Fibroblast of the aortic adventitia (primary cell): ENCODE measurements at places on chromosomes 5 and 9. TPM values are rescaled to one million over a fixed set of nuclear protein-coding genes. Genes with fewer than 3 reads are reported as not detected.

- DNase-seq: no peak
Measured at GRCh38 chr9:97577051-97577450, 56.1 kb downstream of the TSTD2 start.

GRCh38 chr9:34496149-34496712 lies 26.6 kb downstream of the ENHO start:
- DNase-seq: peak; percentile 59

Gene EIF4E1B
- not detected in 2 replicates for total RNA-seq

Gene TMEM252
- total RNA-seq: not detected in 2 replicates

DNA sequence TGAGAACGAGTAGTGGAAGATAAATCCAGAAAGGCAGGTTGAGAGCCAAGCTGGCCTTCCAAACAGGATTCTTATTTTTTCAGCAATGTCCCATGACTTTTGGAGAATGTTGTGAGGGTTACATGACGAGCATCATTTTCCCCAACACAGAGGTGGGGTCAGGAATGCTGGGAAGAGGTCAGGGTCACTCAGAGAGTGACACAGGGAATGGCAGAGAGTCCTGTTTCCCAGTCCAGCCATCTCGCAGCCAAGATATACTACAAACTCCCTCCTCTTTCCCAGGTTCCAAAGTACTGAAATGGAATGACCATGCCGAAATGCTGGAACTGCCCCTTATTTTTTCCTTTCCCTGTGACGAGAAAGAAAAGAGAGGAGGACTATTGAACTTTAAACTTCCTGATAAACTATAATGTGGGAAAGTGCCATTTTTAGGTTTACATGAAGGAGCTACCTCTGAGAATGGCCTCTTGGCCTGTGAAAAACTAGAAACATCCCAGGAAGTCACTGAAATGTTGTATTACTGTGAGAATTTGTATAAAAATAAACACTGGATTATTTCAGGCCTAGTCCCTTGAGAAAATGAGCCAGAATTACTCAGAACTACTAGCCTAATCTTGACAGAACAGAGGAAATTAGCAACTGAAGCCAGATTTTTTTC lies 420.4 kb downstream of the CETN3 start:
- DNase-seq: peak; percentile 91

GRCh38 chr9:134858051-134858841 lies 22.4 kb upstream of the FCN2 start:
- DNase-seq: peak; percentile 57

Gene CD14
- total RNA-seq: 0.36 and 4.4 TPM in 2 replicates

Gene FSTL4
- not detected in 2 replicates for total RNA-seq

Gene LCNL1
- total RNA-seq: 0.54 and 15.3 TPM in 2 replicates

- peak; percentile 80 for DNase-seq
Measured at GRCh38 chr5:91403438-91403837, 20.3 kb upstream of the ARRDC3 start.

Gene IRGM
- total RNA-seq: 0.09 TPM in 1 of 2 replicates, not detected in the other

Gene HTR4
- 0.18 TPM in 1 of 2 replicates, not detected in the other for total RNA-seq

GRCh38 chr5:2677689-2678088 lies 73.8 kb downstream of the IRX2 start:
- no peak for DNase-seq

GRCh38 chr5:179300581-179301180 lies 44.6 kb downstream of the ADAMTS2 start:
- DNase-seq: peak; percentile 30

GRCh38 chr9:129109537-129109903 lies 1.1 kb downstream of the CRAT start:
- DNase-seq: peak; percentile 20

- peak; percentile 61 for DNase-seq
Measured at GRCh38 chr9:34547960-34548611, 25.3 kb upstream of the ENHO start.

Gene MEIKIN
- total RNA-seq: not detected in 2 replicates

- no peak for DNase-seq
Measured at GRCh38 chr9:90842996-90843395, 41.4 kb downstream of the SYK start.
